ENCODE measurements at places on chromosomes 7 and 10. TPM values are rescaled to one million over a fixed set of nuclear protein-coding genes. Genes with fewer than 3 reads are reported as not detected.

DNA sequence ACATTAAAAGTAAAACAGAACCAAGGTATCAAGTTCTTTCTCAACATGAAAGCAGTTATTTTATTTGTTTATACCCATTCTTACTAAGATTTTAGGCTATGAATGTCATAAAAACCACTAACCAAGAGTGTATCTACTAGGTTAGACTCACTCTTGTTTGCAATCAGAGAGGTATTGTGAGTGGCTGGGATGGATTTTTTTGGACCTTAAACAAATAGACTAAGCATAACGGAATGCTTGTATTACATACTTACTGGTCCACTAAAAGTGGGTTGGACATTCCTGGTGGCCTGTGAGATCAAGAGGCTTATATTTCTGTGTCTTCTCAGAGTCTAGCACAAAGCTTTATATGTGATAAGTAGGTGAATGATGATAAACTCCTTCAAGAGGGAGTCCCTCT is 32.6 kb upstream of the CBLL1 start:
- no peaks in the 10 kb centered on the region for H3K27me3 ChIP-seq
- H3K4me3 ChIP-seq = no peak overlapping the region
- H3K27ac ChIP-seq = no peak overlapping the region
- H3K4me1 ChIP-seq = no peaks in the 10 kb centered on the region
- DNase-seq = no peak

DNA sequence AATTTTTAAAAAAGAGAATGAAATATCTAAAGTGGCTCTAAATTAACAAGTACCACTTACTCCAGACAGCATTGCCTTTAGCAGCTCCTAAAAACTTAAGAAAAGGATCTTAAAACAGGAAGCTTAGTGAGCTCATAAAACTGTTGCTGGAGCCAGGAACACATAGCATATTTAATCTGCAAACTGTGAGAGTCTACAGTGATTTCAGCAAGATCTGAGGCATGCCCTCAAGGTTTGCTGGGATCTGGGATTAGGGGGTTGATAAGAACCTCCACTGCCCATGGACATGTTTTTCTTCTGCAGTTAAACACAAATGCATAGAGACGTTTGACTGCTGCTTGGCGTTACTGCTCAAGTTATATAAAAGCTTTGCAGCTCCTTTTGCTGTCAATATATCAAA is 3.8 kb downstream of the GLI3 start:
- no peaks in the 10 kb centered on the region for H3K27me3 ChIP-seq
- H3K4me3 ChIP-seq = peak overlapping the region; percentile 76
- no peaks in the 10 kb centered on the region for H3K36me3 ChIP-seq
- H3K27ac ChIP-seq = no peak overlapping the region
- peaks cover 3% of the 10 kb centered on the region for H3K4me1 ChIP-seq

DNA sequence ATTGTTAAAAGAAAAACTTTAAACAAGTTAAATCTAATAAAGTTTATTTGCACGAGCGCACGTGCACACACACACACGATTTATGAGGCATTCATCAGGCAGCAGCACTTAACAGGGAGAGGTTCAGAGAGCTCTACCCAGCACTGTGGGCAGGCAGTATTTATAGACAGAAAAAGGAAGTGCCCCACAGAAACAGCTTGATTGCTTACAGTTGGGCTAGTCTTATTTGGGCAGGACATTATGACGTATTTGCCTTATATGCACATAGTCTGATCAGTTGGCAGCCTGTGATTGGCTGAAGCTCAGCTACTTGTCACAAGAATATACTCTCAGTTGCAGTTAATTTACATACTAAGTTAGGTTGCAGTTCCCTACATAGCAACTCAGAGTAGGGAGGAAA is 1.2 kb upstream of the SDHAF3 start:
- H3K4me1 ChIP-seq = no peaks in the 10 kb centered on the region
- H3K27ac ChIP-seq = no peak overlapping the region
- no peaks in the 10 kb centered on the region for H3K36me3 ChIP-seq
- H3K4me3 ChIP-seq = no peak overlapping the region
- DNase-seq = no peak

DNA sequence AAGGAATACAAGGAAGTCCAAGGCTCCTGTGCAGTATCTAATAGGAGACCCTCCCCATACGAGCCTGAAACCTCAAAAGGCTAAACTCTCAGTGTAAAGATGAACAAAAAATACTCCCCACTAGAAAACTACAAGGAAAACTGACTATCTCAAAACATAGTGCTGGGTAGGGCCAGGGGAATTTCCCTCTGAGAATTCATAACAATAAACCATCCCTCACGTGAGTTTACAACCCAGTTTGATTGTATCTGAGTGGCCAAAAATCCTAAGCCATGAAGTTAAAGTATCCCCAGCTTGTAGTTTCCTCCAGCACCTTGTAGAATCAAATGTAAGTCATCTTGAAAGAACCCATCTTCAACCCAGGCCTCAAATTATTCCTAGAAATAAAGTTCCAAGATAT is 293.4 kb downstream of the CELF2 start:
- H3K27ac ChIP-seq = no peak overlapping the region
- H3K4me3 ChIP-seq = no peak overlapping the region
- DNase-seq = no peak

- DNase-seq = no peak
- no peaks in the 10 kb centered on the region for H3K27me3 ChIP-seq
- H3K27ac ChIP-seq = no peak overlapping the region
- H3K4me1 ChIP-seq = no peaks in the 10 kb centered on the region
Observed at GRCh38 chr10:101364721-101365120, 10.8 kb downstream of the BTRC start.

DNA sequence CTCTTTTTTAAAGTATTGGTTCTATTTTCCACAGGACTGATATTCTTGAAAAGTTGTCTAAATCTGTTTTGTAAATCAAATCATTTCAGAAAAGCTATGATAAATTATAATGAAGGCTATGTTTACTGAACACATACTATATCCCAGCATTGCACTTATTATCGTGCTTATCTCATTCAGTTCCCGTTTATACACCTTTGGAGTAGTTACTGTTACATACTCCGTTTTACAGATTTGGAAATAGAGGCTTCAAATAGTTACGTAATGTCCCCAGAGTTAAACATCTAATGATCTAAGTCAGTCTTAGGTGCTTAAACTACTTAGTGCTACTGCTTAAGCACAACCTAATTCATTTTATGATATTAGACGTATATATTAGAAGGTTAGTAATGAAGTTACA is 1.2 kb downstream of the NUP205 start:
- DNase-seq = no peak
- peak overlapping the region; percentile 91 for H3K4me3 ChIP-seq
- peak overlapping the region; percentile 99 for H3K27ac ChIP-seq
- H3K27me3 ChIP-seq = no peaks in the 10 kb centered on the region

DNA sequence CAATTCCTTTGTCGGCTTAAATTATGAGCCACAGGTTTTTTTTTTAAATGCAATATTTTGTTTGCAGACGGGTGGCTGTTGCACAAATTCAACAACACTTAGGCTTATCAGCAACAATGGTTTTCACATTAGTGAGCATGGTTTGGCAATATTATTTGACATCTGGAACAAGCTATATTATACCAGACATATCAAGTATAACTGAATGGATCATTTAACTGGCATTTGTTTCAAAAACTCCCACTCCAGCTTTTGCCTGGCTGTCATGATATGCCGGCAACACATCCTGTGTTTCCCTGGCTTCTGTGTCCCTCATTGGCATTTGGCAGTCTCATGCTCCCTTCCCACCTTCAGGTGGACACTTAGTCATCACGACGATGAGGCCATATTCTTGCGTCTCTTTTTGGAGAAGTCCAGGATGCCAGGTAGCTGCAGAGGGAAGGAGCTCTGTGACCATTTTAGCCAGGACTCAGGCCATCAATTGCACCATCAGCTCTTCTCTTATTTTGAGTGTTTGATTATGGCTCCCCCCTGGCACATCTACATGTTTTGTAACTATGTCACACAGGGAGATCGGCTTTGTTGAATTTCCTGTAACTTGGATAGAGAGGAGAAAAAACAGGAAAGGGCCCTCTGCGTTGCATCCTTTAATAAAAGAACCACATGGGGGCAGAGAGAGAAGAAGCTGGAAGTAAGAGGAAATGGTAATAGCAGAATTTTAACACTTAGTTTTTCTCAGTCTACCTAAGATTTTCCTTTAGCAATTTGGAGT is 413.9 kb downstream of the LRMDA start:
- no peak overlapping the region for H3K27ac ChIP-seq
- no peaks in the 10 kb centered on the region for H3K36me3 ChIP-seq

DNA sequence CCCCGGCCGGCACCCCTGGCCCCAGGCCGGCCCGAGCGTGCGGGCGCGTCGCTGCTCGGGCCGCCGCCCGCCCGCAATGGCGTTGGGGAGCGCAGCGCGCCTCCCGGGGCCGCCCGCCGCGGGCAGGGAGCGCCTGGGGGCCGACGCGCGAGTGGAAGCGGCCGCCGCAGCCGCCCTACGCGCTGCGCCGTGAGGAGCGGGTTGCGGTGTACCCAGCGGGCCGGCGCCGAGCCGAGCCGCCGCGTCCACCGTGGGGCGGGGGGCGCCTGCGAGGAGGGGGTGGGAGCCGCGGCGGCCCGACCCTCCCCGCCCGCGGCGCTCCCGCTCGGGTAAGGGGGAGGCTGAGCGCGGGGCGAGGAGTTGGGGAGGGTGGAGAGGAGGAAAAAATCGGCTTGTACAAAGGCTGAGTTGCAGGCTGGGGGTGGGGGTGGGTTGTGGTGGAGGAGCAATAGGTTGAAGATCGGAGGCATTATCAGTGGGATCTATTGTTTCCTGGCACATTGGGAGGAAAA is 473 bp downstream of the PPP1R9A start:
- peak overlapping the region; percentile 54 for H3K4me3 ChIP-seq
- peak overlapping the region; percentile 80 for H3K27ac ChIP-seq
- no peak for DNase-seq
- H3K4me1 ChIP-seq = no peaks in the 10 kb centered on the region

GRCh38 chr7:156309016-156309620 is 331.5 kb upstream of the RNF32 start:
- H3K27ac ChIP-seq = no peak overlapping the region
- H3K4me3 ChIP-seq = no peak overlapping the region
- no peaks in the 10 kb centered on the region for H3K27me3 ChIP-seq
- no peaks in the 10 kb centered on the region for H3K36me3 ChIP-seq

DNA sequence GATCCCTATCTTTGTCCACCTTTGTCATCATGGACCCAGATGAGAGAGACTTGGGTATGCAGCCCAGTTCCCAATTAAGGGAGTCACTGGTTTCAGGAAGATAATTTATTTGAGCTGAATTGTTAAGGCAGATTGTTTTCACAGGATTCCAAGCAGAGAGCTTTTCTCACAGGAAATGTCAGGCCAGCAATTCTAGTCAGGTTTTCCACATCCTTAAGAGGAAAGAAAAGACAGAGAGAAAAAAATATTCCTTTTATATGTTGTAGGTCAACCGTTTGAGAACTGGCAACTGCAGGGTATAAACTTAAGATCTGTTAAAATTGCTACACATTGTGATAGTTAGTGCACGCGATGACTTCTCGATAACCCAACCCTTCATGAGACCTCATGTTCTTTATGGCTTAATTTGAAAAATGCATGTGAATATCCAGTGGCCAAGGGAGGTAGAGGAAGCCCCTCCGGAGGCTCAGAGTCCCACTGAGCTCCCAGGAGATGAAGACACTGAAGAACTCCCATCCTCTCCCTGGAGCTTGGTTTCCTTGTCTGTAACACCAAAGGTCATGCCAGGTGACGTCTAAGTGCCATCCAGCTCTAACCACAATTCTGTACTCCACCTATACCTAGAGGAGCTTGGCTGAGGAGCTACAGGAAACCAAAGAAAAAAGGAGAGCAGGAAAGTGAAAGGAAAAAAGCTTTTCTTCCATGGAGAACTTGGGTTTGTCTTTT is 45.6 kb downstream of the MINDY4 start:
- no peaks in the 10 kb centered on the region for H3K36me3 ChIP-seq

GRCh38 chr10:73246646-73247508 is at the start of gene DNAJC9:
Gene DNAJC9, minus strand, starts transcription at chr10:73247255. Its CDS starts 66 bp downstream, at chr10:73247189.
- H3K4me1 ChIP-seq = no peaks in the 10 kb centered on the region
- H3K36me3 ChIP-seq = no peaks in the 10 kb centered on the region
- peak within 1 kb of the TSS; percentile 82 for H3K4me3 ChIP-seq
- peak within 1 kb of the TSS; percentile 93 for H3K27ac ChIP-seq
- H3K27me3 ChIP-seq = no peaks in the 10 kb centered on the region
- peak; percentile 94 for DNase-seq

- no peak for DNase-seq
- no peaks in the 10 kb centered on the region for H3K4me1 ChIP-seq
- no peaks in the 10 kb centered on the region for H3K27me3 ChIP-seq
Observed at GRCh38 chr10:121292321-121292720, 305.9 kb downstream of the FGFR2 start.

Gene GAD2
- total RNA-seq = not detected

Gene WDR86
- 61.5 TPM for total RNA-seq

Gene LRGUK
- 1.6 TPM for total RNA-seq

Gene HPSE2
- total RNA-seq = 5.9 TPM

Gene AOC1
- not detected for total RNA-seq
